ENCODE measurements at places on chromosomes 5 and 9.

GRCh38 chr5:59479086-59479485 is 414.4 kb downstream of the PDE4D start:
- DNase-seq = no peak

DNA sequence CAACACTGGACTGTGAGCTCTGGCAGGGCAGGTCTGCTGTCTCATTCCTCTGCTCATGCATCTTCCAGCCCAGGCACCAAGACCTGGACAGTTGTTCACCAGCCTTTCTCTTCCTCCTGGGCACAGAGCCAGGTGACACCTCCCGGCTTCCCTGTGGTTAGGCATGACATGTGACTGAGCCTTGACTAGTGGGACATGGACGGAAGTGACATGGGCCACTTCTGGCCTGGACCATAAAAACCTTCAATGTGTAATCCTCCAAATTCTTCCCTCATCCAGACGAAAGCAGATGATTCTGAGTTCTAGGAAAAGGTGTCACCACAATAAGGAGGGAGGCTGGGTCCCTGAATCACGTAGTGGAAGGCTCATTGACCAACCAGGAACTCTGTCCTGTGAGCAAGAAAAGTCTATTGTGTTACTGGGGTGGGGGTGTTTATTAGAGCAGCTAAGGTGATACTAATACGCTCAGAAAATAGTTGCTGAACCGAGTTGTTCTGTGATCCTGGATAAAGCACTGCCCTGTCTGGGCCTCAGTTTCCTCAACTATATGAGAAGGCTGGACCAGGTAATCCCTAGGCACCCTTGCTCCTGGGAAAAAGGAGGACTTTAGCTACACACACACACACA is 26.6 kb upstream of the CRB2 start:
- DNase-seq = no peak

DNA sequence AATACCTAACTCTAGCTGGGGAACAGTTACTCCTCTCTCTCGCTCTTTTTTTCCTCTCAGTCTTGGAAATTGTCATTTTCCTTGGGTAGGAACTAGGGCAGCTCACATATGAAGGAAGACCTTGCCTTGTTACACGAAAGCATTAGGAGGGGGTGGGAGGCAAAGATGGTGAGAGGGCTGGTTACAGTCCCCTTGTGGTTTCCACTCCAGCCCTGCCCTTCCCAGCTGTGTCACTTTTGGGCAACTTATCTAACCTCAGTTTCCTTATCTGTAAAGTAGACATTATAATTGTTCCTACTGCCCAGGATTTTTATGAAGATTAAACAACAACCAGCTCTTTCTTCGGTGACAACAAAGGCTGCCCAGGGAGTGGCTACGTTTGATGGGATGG is 196.2 kb upstream of the CLINT1 start:
- DNase-seq = no peak

DNA sequence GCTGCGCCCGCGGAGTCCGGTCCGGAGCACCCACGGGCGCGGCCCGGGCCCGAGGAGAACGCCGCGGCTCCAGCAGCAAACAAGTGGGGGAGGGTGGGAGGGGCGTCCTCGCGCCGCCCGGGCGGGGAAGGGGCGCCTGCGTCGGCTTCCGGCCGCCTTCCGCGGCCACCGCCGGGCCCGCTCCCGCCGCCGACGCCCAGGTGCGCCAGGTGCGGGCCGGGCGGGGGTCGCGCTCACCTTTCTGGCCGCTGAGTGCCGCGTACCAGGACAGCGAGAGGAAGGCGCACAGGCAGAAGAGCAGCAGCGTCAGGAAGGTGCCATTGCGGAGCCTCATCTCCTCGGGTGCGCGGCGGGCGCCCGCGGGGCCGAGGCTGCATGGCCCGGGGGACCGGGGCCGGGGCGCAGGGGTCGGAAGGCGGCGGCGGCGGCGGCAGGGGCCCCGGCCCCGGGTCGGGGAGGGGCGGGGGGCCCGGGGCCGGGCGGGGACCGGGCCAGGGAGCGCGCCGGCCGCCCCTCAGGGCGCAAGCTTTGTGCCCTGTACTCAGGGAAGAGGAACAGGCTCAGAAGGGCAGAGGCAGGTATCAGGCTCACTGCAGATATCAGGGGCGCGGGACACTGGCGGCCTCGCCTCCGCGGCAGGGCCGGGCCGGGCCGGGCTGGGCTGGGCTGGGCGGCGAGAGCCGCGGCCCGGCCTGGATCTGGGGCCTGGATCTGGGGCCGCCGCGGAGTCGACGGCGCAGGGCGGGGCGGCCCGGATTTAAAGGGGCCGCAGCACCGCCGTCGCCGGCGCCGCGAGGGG is at the start of gene MGAT4B:
Gene MGAT4B (minus strand): TSS at position 617 of the 799 bp plus-strand sequence. CDS start 283 bp downstream, at position 334.
- DNase-seq = peak; percentile 60

- DNase-seq = no peak
Measured at GRCh38 chr5:115396081-115396480, 99.6 kb upstream of the CCDC112 start.

DNA sequence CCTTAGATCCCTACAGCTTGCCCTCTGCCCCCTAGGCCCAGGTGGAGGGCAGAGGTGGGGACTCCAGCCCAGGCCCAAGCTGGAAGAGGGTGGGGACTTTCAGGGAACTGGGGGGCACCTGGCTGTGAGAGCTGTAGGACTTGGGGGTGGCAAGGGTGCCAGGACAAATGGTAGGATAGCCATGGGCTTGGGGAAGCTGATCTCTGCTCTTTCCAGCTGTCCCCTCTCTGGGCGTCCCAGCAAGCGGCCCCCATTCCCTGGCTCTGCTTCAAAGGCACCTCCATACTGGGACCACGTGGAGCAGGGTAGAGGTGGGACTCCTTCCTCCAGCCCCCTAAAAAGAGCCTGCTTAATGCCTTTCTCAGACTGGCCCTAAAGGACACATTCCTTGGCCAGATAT is 385 bp downstream of the LTC4S start:
- no peak for DNase-seq

DNA sequence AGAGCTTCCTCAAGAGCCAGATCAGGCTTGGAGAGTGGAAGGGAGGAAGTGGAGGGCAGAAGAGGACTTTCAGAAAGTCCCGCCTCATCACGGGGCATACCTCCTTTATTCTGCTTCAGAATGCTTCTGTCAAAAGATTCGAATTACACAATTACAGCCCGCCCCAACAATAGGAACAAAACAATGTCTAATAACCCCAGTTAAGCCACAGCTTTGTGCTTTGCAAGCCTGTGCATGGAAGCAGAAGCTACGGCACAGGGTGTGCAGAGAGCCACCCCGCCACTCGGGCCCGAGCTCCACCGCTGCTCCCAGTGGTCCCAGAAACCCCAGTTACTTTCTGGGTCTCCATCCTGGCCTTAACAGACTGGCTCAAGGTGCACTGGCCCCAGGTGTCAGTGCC is 23.5 kb downstream of the HNRNPH1 start:
- no peak for DNase-seq

DNA sequence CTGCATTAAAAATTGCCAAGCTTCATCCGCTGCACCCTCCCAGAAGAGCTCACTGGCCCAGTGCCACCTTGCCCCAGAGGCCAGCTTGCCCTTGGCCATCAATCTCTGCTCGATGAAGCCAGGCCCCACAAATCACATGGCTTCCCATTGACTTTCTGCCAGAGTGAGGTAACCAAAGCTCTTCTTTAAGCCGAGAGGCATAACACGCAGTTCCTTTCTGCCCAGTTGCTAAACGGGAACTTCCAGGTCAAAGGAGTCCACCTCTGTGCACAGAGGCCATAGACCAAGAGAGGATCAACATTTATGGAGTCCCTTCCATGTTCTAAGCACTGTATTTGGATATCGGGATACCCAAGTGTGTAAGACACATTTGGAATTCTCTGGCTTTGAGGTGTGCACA is 208.8 kb downstream of the KIF4B start:
- no peak for DNase-seq

GRCh38 chr9:86669422-86669821 is 277.9 kb downstream of the GAS1 start:
- DNase-seq = no peak

DNA sequence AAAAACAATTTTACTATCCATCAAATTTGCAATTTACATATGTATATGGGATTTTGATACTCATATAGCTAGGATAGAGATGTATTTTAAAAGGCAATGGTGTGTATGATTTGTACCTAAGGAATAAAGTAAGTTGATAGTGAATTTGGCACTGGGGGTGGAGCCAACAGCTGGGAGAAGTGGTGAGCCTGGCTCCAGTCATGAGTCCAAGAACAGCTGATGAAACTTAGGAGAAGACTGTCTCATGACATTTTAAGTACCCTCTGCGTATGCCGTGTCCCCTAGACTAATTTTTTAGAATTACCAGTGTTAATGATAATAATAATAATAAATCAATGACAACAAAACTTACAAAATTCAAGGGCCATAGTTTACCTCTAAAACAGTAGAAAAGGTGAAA is 181.4 kb downstream of the ADCY2 start:
- no peak for DNase-seq

DNA sequence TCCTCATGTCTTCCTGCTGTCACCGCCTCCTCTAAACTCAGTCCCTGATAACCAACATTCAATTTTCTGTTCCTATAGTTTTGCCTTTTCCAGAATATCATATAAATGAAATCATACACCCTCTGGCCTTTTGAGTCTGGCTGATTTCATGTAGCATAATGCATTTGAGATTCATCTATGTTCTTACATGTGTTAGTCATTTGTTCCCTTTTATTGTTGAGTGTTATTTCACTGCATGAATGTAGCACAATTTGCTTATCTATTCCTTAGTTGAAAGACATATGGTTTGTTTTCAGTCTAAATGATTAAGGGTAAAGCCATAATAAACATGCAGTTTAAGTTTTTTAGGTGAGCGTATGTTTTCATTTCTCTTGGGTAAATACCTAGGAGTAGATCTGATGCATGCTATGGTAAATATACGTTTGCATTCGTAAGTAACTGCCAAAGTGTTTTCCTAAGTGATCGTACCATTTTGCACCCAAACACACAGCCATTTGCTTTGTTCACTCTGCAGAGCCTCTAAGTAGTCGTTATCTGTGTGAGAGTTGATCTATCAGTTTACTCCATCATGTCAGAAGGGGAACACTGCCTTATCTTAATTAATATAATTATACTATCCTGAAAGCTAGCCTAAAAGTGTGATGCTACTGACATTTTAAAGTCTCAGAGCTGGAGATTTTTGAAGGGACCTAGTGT is 460.8 kb downstream of the DMAC1 start:
- DNase-seq = no peak

DNA sequence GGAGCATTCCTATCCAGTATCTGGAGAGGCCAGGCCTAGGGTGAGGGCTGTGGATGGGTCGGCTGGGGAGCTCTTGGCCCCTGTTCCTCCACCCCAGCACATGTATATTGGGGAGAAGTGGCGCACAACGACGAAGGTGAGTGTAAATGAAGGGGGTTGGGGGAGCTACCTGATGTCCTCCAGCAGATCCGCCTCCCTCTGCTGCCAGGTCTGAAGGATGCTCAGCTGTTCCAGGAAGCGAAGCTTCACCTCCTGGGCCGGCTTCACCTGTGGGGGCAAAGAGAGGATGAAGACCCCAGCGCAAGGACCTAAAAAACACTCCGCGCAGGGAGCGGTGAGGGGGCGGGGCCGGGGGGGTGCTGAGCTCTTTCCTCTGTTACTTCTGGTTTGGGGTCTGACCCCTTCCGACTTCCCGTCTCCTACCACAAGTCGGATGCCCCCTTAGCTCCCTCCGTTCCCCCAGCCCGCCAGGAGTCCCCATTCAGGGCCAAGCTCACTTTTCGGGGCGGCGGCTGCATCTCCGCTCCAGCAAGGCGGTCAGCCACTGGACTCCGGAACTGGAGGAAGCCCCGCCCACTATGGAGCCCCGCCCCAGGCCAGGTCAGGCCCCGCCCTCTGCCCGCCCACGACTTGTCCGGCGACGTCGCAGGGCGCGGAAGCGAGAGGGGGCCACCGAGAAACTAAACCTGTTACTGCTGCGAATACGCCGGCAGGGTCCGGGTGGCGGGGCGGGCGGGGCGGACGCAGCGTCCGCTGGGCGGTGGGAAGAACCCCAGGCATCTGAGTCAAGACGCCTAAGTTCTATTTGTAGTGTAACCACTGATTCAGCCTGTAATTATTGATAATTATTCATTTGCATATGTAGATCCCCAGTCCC is at the start of gene FCHSD1:
Gene FCHSD1 (minus strand): TSS at position 568 of the 877 bp plus-strand sequence. CDS start 50 bp downstream, at position 518.
- DNase-seq = peak; percentile 72

DNA sequence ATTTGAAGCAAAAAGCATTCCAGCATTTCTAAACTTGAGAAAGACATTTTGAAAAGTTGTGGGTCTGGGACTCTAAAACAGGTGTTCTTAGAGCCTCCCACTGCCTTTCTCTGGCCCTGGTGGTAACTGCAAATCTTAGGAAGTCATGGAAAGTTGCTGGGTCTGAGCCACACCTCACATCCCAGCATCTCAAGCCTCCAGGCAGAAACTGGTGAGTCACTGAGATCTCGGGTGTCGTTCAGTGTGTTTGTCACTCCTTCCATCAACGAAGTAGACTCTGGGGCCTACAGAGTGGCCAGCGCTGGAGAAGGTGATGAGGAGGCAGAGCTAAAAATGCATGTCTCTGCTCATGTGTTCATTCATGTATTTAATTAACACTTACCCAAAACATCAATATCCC is 59.6 kb upstream of the C5orf58 start:
- DNase-seq = no peak

DNA sequence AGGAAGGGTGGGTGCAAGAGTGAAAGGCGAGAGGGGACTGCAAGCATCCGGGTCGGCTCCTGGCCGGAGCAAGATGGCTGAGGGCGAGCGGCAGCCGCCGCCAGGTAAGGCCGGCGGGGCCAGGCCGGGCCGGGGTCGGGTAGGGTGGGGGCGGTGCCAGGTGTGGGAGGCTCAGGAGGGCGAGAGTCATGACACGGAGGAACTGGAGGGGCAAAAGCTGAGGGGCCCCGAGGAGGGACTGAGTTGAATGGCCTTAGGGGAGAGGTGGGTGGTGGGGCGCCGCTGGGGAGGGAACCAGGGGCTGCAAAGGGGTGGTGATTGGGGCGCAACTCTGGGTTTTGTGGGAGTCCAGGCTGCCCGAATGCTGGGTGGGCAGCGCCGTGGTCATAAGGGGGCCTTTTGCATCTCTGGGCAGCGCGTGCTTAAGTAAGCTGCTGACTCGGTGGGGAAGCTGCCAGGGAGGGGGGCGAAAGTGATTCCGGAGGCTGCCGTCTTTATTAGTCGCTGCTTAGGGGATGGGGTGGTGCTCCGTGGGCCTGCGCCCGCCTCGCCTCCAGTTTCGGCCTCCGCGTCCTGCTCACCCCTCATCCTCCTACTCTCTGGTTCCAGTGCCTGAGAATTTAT is 425 bp downstream of the PTPA start:
- DNase-seq = peak; percentile 40

DNA sequence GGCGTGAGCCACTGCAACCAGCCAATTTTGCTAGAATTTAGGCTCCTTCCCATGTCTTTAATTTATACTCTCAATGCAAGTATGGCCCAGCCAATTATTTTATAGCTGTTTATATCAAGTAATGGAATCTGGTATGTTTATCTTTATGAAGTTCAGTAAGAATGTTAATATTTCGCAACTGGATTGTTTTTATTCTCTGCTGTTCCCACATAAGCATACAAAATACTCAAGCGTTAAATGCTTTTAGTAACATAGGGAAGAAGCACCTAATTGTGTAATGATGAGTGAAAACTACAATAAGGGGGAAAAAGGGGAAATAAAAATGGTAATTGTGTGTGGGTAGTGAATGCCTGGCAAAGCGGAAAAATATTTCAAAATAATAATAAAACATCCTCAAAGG is 21.3 kb downstream of the PWWP2A start:
- DNase-seq = no peak

- DNase-seq = no peak
Measured at GRCh38 chr9:75873712-75874111, 16.8 kb upstream of the PCSK5 start.

All from NK-92 treated with Interleukin-12 subunit alpha and Interleukin-12 subunit beta, amount 100 ng/mL, for 24 hours (cell line).